Chondrocyte (in vitro differentiated cells): ENCODE measurements at places on chromosomes 13 and 19.

GRCh38 chr19:29563486-29564101 lies 37.8 kb downstream of the VSTM2B start:
- DNase-seq, result no peak
- H3K36me3 ChIP-seq, result no peaks in the 10 kb centered on the region
- H3K27me3 ChIP-seq, result peaks cover 20% of the 10 kb centered on the region
- no peak overlapping the region for H3K4me3 ChIP-seq
- H3K27ac ChIP-seq, result no peak overlapping the region
- no peaks in the 10 kb centered on the region for H3K4me1 ChIP-seq

GRCh38 chr13:48353590-48353989 lies 50.0 kb downstream of the RB1 start:
- no peaks in the 10 kb centered on the region for H3K4me1 ChIP-seq
- DNase-seq, result no peak
- H3K27ac ChIP-seq, result no peak overlapping the region
- H3K4me3 ChIP-seq, result no peak overlapping the region

DNA sequence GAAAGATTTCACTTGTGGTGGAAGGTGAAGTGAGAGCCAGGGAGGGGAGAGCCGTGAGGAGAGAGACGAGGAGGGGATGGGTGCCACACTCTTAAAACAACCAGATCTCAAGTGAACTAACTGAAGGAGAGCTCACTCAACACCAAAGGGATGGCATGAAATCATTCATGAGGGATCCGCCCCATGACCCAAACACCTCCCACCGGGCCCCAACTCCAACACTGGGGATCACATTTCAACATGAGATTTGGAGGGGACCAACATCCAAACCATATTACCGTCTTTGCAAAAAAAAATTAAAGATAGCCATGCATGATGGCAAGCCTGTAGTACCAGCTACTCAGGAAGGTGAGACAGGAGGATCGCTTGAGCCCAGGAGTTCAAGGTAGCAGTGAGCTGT lies 34.9 kb upstream of the POP4 start:
- no peaks in the 10 kb centered on the region for H3K36me3 ChIP-seq
- peaks cover 32% of the 10 kb centered on the region for H3K27me3 ChIP-seq
- no peak overlapping the region for H3K27ac ChIP-seq
- DNase-seq, result no peak

GRCh38 chr19:18637673-18638630 lies 1.1 kb downstream of the KLHL26 start:
- H3K4me3 ChIP-seq, result peak overlapping the region; percentile 80
- no peak overlapping the region for H3K27ac ChIP-seq
- H3K36me3 ChIP-seq, result no peaks in the 10 kb centered on the region
- H3K27me3 ChIP-seq, result peaks cover 2% of the 10 kb centered on the region
- DNase-seq, result no peak

DNA sequence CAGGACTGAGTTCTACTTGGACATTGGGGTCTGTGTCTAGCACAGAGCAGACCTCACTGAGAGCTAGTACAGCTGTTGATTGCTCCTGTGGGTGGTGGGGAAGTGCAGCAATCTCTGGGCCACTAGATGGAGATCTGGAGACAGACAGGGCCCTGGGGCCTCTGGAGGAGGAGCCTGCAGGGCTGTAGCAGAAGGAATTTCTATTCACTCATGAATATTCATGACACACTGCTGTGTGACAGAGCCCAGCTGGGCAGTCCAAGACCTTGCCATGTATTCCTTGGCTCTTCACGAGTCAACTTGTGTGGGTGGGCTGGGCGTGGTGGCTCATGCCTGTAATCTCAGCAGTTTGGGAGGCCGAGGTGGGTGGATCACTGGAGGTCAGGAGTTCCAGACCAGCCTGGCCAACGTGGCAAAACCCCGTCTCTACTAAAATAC lies 37.5 kb downstream of the SUGP2 start:
- peak overlapping the region; percentile 74 for H3K27ac ChIP-seq
- no peak overlapping the region for H3K4me3 ChIP-seq
- peaks cover 30% of the 10 kb centered on the region for H3K36me3 ChIP-seq

- no peak overlapping the region for H3K27ac ChIP-seq
- no peaks in the 10 kb centered on the region for H3K36me3 ChIP-seq
- no peak overlapping the region for H3K4me3 ChIP-seq
- no peaks in the 10 kb centered on the region for H3K4me1 ChIP-seq
Observed at GRCh38 chr19:40927567-40927966, 45.5 kb upstream of the CYP2A7 start.
